ENCODE measurements at places on chromosomes 6 and 20. TPM values are rescaled to one million over a fixed set of nuclear protein-coding genes. Genes with fewer than 3 reads are reported as not detected.

TFAP2A gene
- total RNA-seq = 10.1 TPM

PRRT1 gene
- 0.66 TPM for total RNA-seq

COL11A2 gene
- 0.51 TPM for total RNA-seq

SF3B5 gene
- 198 TPM for total RNA-seq

CLPSL1 gene
- not detected for total RNA-seq

EPM2A gene
- 3.1 TPM for total RNA-seq

LY6G6D gene
- total RNA-seq = not detected

RIPOR3 gene
- not detected for total RNA-seq

BHLHE23 gene
- total RNA-seq = not detected

PTGIS gene
- total RNA-seq = 0.02 TPM

IFNGR1 gene
- 47.7 TPM for total RNA-seq

SLC4A11 gene
- 15.6 TPM for total RNA-seq

BPIFB4 gene
- total RNA-seq = not detected

SYCP2 gene
- 0.29 TPM for total RNA-seq

SIRPB2 gene
- total RNA-seq = not detected

ENPP5 gene
- total RNA-seq = not detected

KAT14 gene
- total RNA-seq = 11.3 TPM

SLC17A1 gene
- total RNA-seq = not detected

HLA-DOA gene
- 0.09 TPM for total RNA-seq

COL12A1 gene
- total RNA-seq = 5.4 TPM

SOBP gene
- 1.0 TPM for total RNA-seq

SEC23B gene
- total RNA-seq = 50.9 TPM

SLC22A7 gene
- total RNA-seq = not detected

ADAM33 gene
- total RNA-seq = 0.14 TPM

TSBP1 gene
- total RNA-seq = not detected

RPS6KA2 gene
- total RNA-seq = 0.16 TPM

TCP11 gene
- total RNA-seq = not detected

MOG gene
- total RNA-seq = not detected

GABRR1 gene
- total RNA-seq = not detected

DAAM2 gene
- total RNA-seq = 0.13 TPM

PLCB1 gene
- total RNA-seq = 0.20 TPM

SLC26A8 gene
- total RNA-seq = not detected

SPDEF gene
- total RNA-seq = 2.5 TPM

FAM83B gene
- total RNA-seq = 0.03 TPM

PDYN gene
- not detected for total RNA-seq

CHRNA4 gene
- 0.61 TPM for total RNA-seq

SLC22A2 gene
- total RNA-seq = 0.06 TPM

OR2J3 gene
- total RNA-seq = not detected

LTV1 gene
- total RNA-seq = 36.4 TPM

AIF1 gene
- not detected for total RNA-seq

TNFRSF6B gene
- total RNA-seq = 0.78 TPM

SLC16A10 gene
- 0.60 TPM for total RNA-seq

EEF1A2 gene
- total RNA-seq = 155 TPM

L3MBTL1 gene
- 1.1 TPM for total RNA-seq

EEF1A1 gene
- 7,393 TPM for total RNA-seq

PLEKHG1 gene
- 0.71 TPM for total RNA-seq
